ENCODE measurements at places on chromosomes 5 and 9.

- no peak for DNase-seq
These were observed 178.6 kb downstream of the FGF18 start for GRCh38 chr5:171597946-171598640.

- DNase-seq: no peak
These were observed 590 bp downstream of the PCDHA6 start for GRCh38 chr5:140828362-140828737.

DNA sequence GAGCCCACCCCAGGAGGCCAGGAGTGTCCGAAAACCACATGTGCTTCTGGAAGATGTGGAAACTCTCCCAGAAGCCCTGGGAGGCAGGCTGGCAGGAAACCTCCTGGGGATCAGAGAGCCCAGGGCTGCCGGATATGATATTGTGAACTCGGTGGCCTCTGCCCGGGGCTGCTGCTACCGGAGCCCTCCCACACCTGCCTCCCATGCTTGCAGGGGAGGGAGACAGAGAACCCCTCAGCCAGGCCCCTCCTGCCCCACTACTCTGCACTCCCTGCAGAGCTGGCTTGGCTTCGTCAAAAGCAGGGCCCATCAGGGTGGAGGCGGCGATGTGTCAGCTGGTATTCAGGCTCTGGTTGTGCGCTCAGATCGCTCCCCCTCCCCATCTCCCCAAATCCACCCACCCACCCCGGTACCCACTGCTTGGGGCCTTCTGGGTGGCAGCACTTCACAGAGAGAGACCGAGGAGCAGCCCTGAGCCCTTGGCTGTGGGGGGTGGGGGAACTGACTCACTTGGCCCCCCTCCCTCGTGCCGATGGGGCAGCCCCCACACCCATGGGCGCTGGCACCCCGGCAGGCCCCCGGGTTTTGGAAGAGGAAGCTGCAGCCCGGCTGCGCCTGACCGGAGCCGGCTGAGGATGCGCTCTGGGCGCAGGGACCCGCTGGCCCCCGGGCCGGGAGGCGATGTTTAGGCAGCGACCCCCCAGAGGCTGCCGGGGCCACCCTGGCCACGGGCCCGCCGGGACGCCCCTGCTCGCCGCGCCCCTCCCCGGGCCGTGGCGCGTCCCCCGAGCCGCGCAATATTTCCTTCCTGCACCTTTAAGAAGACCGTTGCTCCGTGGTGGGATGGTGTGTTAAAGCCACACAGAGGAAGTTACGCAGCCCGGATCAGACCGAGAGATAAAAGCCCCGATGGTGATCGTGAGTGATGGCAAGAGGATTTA lies 786 bp upstream of the NTNG2 start:
- no peak for DNase-seq

DNA sequence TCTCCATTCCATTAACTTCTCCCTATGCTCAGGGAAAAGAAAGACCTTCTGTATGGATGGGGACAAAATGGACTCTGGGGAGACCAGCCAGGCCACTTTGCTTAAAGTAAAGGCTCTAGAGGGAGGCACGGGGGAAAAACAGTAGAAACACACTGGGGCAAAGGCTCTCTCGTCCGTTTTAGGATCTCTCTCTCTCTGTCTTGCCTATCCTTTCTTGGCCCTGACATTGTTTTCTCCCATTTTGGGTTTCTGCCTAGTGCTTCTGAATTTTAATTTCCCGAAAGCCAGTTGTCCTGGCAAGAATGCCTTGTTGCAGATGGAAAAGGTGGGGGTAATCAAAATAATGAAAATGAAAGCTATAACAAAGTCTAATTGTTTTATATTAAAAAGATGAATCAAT lies 28.2 kb downstream of the NMUR2 start:
- DNase-seq: no peak

GRCh38 chr5:107337281-107337680 lies 333.5 kb downstream of the EFNA5 start:
- DNase-seq: no peak

DNA sequence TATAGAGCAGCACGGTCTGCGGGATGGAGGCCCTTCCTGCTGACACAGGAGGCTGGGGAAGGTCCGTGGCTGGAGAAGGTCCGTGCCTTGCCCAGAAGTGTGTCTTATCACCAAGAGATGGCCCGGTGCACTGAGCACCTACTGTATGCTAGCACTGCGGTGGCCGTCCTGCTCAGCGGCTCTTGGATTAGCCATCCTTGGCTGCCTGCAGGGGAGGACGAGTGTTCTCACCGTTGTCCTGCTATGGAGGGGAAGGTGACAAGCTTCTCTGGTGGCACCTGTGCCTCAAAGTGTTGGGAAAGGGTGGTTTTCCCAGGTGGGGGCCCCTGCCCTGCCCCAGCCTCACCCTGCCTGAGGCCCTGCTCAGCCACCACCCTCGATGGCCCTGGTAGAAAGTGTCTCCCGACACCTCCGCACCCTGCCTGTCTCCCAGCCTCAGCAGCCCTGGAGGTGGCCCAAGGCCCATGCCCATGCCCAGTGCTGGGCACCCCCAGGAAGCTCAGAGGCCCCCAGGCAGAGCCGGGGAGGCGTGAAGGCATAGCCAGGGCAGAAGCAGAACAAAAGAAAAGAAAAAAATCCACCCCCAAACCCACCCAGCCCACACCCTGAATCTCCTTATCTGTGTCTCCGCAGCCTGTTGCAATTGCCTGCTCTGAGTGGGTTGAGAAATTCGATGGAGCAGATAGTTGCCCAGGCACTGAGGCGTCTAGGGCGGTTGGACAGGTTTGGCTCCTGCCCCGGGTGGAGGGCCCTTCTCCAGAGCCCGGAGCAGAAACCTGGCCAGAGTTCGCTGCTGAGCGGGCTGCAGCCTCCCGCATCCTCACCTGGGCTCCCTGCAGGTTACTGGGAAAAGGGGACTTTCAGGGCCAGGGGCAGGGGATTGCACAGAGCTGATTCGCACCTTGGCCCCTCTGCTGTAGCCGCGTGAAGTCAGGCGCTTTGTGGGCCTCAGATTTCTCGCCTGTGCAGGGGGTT lies 30.5 kb downstream of the RXRA start:
- no peak for DNase-seq

DNA sequence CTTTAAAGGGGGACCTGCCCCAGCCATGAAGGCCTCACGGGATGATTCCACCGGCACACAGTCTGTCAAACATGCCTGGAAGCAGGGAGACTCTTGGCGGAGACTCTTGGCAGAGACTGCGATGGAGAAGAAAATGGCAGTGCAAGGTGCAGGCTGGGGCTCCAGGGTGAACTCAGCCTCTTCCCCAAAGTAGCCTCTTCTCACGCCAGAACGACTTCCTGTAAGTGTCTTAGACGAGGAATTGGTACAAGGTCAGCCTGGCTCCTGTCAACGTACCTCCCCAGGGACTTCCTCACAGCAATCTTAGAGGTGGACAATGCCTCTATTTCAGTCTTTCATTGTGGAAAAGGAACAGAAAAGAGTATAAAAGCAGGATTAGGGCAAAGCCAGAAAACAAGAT lies 109.3 kb downstream of the UGCG start:
- DNase-seq: no peak

GRCh38 chr9:116238776-116239340 lies 85.3 kb downstream of the PAPPA start:
- DNase-seq: no peak

GRCh38 chr9:91867740-91868139 lies 82.3 kb downstream of the ROR2 start:
- no peak for DNase-seq

DNA sequence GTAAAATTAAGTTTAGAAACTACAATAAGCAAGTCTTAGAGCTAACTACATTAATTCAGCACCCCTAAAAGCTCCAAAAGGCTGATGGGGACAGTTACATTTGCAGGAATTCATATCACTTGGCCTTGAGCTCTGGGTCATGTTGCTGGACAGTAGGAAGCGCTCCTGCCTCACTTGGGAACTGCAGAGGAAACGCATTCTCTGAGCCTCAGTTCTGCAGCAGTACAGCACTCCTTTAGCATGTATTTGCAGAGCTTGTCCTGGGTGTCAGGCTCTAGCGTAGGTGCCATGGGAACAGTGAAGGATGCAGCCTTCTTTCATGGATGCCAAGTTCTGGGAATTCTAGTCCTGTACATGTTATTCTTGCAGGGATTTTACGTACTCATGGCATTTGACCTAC lies 710.4 kb downstream of the IRX1 start:
- no peak for DNase-seq

GRCh38 chr5:178774866-178775539 lies 44.5 kb upstream of the ZNF354A start:
- DNase-seq: no peak

- DNase-seq: no peak
These were observed at the start of gene MVB12B for GRCh38 chr9:126326228-126327005. MVB12B (plus strand) TSS chr9:126326829; CDS start chr9:126326930, 101 bp downstream.

GRCh38 chr9:123586275-123586674 lies 230.3 kb downstream of the CRB2 start:
- no peak for DNase-seq

DNA sequence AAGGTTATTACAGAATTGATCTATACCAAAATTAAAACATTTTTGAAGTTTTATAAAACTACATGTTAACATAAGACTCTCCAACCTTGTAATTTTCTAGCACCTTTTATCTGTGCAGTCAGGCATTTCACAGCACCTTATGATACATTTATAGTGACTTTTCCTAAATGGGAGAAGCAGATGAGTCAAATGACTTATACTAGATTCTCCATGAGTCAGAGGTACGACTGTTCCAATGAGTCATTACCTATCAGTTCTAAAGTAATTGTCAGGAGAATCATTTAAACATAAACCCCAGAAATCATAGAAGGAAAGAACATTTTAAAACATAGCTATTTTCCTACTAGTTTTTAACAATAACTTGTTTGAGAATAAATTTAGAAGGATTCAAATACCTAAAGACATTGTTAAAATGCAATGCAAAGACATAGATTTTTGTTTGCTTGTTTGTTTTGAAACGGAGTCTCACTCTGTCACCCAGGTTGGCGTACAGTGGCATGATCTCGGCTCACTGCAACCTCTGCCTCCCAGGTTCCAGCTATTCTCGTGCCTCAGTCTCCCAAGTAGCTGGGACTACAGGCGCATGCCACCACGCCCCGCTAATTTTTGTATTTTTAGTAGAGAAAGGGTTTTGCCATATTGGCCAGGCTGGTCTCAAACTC lies 34.7 kb upstream of the DMXL1 start:
- no peak for DNase-seq

DNA sequence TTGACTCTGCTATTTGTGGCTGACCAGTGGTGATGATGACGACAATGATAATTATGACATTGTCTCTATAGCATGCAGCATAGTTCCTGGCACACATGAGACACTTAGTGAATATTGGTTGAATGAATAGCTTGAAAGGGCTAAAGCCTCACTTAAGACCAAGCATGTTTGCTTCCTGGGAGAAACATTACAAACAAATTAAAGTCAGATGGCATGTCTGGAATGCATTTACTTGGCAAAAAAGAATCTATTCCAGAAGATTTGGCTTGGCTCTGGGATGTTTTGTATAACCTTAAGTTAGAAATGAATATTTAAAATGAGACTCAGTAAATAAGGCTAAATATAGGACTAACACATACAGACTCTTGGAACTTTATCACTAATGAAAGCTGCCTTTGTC lies 21.6 kb downstream of the GAS1 start:
- no peak for DNase-seq

DNA sequence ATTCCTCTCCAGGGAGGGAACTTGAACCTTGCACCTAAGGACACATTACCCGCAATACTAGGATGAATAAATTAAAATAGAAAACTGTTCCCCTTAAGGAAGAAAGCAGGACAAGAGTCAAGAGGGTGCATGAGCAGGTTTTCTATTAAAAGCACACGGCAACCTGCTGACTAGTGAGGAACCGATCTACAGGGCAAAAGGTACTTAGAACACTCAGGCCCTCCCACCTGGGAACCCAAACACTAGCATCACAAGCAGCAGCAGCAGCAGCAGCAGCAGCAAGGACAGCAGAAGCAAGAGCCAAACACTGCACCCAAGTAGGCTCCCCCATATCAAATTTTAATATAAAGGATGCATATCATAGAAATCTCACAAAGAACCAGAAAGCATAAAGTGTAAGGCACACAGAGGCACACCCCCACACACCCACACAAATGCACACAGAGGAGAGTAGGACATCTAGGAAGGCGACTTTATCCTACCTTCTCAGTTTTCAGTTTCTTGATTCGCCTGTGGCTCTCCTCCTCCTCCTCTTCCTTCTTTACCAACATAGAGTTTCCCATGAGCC lies 2.8 kb downstream of the ZNF608 start:
- no peak for DNase-seq

- no peak for DNase-seq
These were observed 33.6 kb downstream of the SNX30 start for GRCh38 chr9:112784020-112784785.

DNA sequence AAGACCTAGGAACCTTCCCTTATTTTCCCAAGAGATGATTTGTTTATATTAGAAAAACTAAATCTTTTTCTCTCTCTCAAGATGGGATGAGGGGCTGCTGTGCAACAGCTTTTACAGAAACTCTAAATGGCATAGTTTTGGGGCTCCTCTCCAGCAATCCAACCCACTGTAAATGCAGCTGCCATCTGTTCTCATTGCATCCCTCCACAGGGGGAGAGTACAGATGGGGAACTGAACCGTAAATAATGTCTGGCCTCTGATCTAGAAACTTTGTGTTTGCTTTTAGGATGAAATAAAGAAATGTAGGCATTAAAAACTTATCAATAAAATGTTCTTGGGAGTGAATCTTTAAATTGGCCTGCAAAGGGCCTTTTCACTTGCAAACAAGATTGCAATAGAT lies 291.4 kb downstream of the MCTP1 start:
- no peak for DNase-seq

DNA sequence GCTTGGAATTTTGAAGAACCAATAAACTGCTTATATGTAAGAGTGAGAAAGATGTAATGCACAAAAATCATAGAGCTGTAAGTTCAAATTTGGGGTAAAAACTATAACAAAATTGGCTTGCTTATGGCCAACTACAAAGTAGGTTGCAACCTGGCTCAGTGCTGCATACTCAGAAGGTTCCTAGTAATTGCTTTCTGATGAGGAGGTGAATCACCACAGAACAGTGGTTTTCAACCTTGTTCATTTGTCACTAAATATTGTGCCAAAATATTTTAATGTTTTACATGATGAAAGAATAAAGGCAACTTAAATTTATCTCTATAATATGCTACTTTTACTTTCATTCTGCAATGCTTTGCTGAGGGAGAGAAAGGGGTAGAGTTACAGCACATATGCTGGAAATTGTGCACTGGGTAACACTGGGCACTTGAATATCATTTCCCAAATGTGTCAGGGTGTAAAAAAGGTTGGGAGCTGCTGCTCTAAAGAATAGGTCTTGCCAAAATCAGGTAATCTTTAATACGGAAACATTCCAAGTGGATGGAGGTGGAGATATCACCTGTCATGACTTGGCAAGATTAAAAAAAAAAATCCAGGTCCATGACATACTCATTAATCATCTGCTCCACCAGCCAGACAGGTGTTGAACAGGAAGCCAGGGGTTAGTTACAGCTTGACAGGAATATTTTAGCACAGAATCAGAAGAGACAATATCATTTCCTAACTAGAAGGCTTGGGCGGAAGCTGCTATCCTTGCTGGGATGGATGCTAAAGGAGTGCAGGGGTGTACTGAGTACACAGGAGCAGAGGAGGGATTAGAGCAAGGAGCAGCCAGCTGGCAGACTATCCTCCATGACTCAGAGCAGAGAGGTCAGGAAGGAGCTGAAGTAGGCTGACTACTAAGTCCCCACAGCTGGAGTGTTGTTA lies 34.6 kb upstream of the CCL21 start:
- DNase-seq: no peak
